ENCODE measurements at places on chromosomes 1 and 21. TPM values are rescaled to one million over a fixed set of nuclear protein-coding genes. Genes with fewer than 3 reads are reported as not detected.

The FAM163A gene
- not detected for total RNA-seq

The EPHA8 gene
- not detected for total RNA-seq

The FBXO44 gene
- total RNA-seq: 17.1 TPM

The FCRLB gene
- total RNA-seq: 1.7 TPM

The RNF207 gene
- total RNA-seq: 13.5 TPM

The ACTA1 gene
- not detected for total RNA-seq
